ENCODE measurements at places on chromosomes 2 and 18.

DNA sequence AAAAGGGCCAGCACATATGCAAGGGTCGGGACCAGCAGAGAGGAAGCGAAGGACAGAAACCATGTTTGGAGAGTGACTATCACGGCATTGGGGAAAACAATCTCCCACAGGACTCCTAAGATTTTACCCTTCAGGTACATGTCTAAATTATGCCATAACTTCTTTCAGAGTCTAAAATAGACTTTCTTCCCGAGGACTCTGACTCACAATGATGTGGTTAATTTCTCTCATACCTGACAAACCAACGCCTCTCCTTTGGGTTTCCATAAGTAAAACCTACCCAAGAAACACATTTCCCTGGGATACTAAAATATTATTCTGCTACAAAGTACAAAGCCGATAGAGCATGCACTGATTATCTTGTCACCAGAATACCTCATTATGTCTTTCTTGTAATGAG is 127.8 kb upstream of the NETO1 start:
- DNase-seq = no peak

GRCh38 chr2:105739944-105740530 is 4.7 kb upstream of the NCK2 start:
- no peak for DNase-seq

GRCh38 chr2:118148133-118148532 is 59.9 kb downstream of the INSIG2 start:
- no peak for DNase-seq

DNA sequence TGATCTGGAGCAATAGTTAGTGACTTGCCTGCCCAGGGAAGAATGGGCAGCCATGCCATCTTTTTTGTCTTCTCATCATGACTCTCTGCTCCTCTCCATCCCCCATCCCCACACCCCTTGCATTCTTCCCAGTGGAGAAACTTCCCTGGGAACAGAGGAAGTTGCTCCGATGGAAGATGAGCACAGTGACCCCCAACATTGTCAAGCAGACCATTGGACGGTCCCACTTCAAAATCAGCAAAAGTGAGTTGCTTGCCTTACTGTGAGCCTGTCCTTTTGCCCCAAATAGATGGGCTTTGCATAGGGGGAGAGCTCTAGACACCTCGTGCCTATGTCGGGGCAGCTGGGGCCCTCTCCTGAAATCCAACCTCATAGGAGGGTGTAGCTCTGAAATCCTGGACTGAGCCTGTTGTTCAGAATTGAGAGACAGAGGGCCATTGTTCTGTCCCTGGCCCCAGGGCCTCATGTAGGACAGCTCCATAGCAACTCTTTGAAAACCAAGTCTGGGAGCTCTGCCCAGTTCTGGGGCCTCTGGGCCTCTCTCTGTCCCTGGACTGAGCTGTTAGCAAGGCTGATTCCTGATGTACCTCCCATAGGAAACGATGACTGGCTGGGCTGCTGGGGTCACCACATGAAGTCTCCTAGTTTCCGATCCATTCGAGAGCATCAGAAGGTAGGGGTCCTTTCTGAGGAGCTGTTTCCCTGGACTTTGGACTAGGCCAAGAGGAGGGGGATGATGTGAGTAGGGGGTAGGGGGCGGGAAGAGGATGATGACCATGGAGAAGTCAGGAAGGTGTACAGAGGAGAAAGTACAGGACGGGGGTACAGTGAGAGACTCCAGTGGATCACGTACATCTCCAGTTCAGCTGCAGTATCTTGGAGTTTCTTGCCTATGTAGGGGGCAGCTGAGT is 35.2 kb downstream of the TTLL4 start:
- no peak for DNase-seq

GRCh38 chr2:198700319-198700718 is 757.4 kb downstream of the SATB2 start:
- DNase-seq = no peak

All from neural progenitor cell (in vitro differentiated cells).